ENCODE measurements at places on chromosomes 3 and 15.

GRCh38 chr15:31223478-31224350 is 102.9 kb upstream of the KLF13 start:
- DNase-seq, result no peak

DNA sequence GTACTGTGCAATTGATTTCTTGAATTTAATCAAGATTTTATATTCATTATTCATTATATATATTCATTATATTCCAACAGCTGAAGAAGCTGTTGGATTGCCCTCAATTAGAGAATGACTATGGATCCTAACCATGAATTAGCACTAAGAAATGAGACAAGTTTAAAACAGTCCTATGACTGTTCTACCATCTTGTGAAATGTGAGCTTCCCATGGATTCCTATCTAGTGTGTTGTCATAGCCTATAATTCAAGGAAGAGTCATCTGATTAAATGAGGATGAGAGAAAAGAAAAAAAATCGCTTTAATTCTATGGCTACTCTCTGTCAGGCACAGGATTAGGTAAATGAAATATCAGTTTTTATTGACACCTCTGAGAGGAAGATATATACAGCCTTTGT is 696.6 kb upstream of the NAALADL2 start:
- no peak for DNase-seq

- no peak for DNase-seq
Measured at GRCh38 chr3:175404621-175405020, 545.5 kb downstream of the NAALADL2 start.

DNA sequence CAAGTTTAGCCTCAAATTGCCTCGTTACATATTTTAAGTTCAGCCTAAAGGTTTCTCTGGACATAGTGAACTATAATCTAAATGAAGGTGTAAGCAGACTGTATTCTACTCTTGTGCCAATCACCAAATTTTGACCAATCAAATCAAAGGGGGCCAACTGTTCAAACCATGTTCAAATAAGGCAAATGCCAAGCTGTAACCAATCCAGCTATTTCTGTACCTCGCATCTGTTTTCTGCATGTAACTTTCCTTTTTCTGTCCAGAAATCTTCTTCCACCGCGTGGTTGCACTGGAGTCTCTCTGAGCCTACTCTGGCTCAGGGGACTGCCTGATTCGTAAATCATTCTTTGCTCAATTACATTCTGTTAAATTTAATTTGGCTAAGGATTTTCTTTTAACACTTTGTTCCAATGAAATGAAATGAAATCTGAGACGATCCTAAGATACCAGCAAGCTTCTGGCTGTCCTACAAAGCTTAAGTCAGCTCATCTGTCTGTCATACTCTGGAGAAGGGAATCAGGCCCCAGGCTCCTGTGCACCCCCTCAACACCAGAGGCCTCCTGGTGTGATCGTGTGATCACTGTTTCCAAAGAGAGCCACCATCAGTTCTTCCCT is 53.2 kb upstream of the ZNF148 start:
- no peak for DNase-seq

- no peak for DNase-seq
Measured at GRCh38 chr15:31557899-31558298, 231.3 kb downstream of the KLF13 start.

DNA sequence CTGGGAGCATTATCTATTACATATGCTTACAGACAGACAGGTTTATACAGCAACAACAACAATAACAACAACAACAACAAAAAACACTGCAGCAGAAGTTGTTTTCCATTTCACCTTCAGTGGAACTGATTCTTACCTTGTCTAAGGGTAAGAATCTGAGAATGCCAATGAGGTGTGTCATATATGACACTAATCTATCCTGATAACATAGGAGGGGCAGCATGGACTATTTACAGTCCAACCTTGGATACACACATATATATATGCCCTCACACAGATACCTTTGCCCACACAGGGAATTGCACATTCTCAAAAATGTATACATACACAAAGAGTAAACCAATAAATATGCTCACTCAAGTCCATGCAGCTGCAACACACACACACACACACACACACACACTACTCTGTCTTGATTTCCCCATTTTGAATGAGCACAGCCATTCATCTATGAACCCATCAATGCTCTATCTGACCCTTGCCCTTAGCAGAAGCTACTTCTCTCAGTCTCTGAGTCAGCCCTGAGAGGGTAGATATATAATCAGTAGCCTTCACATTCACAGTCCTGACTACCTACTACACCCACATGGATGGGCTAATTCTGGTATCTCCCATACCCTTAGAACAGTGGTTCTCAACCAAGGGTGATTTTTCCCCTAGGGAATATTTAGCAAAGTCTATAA is 9.7 kb upstream of the TRANK1 start:
- no peak for DNase-seq

DNA sequence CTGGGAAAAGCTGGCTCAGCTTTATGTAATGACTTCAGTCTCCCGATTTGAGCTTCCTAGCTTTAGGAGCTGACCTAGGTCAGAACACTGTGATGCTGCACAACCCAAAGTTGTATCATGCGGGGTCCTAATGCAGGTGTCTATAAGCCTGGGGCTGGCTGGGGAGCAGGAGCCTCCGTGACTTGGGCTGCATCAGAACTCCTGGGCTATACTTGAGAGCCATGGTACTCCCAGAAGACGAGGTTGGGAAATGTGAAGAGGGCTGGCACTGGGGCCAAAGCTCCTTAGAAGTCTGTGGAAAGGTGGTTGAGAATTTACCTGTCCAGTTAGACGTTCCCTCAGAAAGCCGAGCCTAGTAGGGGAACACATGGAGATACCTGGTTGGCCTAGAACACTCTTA is 57.0 kb downstream of the BSN start:
- DNase-seq, result no peak

GRCh38 chr3:165339753-165340152 is 143.6 kb upstream of the SLITRK3 start:
- DNase-seq, result no peak

- DNase-seq, result no peak
Measured at GRCh38 chr15:67350042-67350441, 95.5 kb downstream of the IQCH start.

- no peak for DNase-seq
Measured at GRCh38 chr15:62641825-62642224, 400.7 kb upstream of the TPM1 start.

GRCh38 chr3:151919030-151919328 is 45.5 kb downstream of the SUCNR1 start:
- DNase-seq, result no peak

- no peak for DNase-seq
Measured at GRCh38 chr3:147410116-147410525, 956 bp downstream of the ZIC1 start.

- peak; percentile 54 for DNase-seq
Measured at GRCh38 chr15:77266708-77267386, 153.1 kb downstream of the PEAK1 start.

- DNase-seq, result no peak
Measured at GRCh38 chr3:55571216-55571813, 84.2 kb upstream of the WNT5A start.

DNA sequence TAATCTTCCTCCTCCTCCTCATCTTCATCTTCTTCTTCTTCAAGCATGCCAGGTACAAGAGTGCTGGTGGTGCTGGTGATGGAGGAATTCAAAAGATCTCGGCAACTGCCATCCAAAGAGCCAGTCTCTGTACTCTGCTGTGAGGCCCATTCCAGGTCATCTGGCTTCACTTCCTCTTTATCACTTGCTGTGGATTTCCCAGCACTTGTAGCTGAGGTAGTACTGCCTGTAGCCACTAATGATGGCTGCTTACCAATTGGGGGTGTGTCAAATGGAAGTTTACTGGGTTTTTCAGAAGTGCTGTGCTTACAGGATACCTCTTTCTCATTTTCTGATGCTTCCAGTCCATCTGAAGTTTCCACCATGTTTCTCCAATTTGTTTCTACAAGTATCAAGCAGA is 28.8 kb upstream of the SHC4 start:
- DNase-seq, result no peak

- no peak for DNase-seq
Measured at GRCh38 chr3:132198516-132198915, 118.7 kb upstream of the ACP3 start.

GRCh38 chr3:122535964-122536631 is 21.4 kb upstream of the KPNA1 start:
- DNase-seq, result no peak

Data from amniotic stem cell (primary cell).